ENCODE measurements at places on chromosomes 2 and 18.

GRCh38 chr2:134975281-134976009 is 56.8 kb downstream of the CCNT2 start:
- DNase-seq: no peak

GRCh38 chr2:190666895-190667294 is 18.0 kb downstream of the NAB1 start:
- DNase-seq: no peak

GRCh38 chr18:9568186-9568585 is 46.2 kb downstream of the PPP4R1 start:
- no peak for DNase-seq

GRCh38 chr2:107589079-107589491 is 237.6 kb upstream of the RGPD4 start:
- peak; percentile 26 for DNase-seq

DNA sequence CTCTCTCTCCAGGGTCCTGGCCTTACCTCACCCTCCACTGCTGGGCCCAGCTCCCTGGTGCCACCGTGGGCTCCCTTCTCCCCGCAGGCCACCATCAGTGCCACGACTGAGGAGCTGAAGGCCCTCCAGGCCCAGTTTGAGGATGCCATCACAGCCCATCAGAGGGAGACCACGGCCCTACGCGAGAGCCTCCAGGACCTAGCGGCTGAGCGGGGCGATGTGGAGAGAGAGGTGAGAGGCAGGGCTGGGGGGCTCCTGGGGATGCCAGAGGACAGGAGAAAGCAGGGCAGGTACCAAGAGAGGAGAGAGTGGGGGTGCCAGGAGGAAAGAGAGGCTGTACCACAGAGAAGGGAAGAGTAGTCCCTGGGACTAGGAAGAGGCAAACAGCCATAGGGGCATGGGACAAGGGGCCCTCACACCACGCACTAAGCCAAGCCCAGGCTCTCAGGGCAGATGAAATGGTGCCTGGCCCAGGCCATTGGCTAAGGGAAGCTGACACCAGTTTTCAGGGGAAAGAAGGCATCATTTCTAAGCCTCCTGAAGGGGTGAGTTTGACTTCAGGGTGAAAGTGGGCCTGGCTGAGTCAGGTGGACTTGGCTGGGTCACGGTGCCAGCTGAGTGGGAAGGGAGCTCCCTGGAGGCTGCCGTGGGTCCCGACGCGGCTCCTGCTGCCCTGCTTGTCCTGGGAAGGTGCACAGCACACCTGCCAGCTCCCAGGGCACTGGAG is 39.0 kb upstream of the SNED1 start:
- DNase-seq: no peak

- DNase-seq: peak; percentile 35
Measured at GRCh38 chr2:203682688-203683130, 23.7 kb upstream of the CD28 start.

DNA sequence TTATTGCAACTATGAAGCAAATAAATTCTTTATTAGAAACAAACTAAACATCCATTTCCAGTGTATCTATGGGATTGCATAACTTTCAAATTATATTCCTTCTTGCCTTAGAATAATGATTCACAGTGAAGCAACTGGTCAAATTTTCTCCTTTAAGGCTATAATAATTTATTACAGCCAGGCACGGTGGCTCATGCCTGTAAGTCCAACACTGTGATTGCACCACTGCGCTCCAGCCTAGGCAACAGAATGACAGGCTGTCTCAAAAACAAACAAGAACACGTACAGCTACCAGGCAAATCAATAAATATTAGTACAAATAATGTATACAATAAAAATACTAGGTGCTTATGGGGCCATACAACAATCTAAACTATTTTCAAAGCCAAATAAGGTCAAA is 1416.2 kb downstream of the LRP1B start:
- no peak for DNase-seq

DNA sequence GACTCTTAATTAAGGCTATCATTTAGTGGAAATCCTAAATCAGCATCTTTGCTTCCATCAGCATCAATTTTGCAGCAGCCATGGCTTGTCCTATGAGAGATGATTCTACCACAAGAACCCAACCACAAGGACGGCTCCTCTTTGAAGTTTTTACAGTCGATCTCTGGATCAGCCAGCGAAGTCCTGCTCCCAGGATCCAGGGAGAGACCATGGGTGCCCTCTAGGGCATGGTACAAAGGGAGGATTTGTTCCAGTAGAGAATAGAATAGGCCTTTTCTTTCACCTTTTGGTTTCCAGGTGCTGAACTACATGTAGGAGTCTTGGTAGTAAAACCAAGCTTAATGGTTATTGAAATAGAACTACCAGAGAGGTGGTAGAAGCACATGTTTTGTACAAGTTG is 52.7 kb downstream of the TMEM200C start:
- DNase-seq: no peak

DNA sequence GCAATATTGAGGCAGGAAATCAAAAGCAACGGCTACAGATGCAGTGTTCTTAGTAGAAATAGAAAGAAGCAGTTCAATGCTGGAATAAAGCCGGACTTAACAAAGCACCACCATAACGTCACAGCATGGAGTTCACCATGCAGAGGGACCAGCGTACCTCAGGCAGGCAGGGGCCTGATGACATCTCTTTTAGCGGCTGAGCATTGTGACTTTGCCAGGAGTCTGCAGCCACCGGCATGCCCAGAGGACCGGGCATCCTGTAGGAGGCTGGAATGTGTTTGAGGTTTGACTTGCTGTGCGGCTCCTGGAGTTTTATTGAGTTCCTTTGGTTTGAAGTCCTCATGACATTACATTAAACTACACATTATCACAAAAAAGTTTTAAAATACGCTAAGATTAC is 139.8 kb downstream of the UXS1 start:
- peak; percentile 65 for DNase-seq

- DNase-seq: no peak
Measured at GRCh38 chr18:43526426-43527145, 249.3 kb upstream of the SYT4 start.

- DNase-seq: peak; percentile 11
Measured at GRCh38 chr18:45412577-45412976, 202.7 kb upstream of the SLC14A2 start.

- no peak for DNase-seq
Measured at GRCh38 chr18:72808680-72809079, 59.1 kb downstream of the NETO1 start.

DNA sequence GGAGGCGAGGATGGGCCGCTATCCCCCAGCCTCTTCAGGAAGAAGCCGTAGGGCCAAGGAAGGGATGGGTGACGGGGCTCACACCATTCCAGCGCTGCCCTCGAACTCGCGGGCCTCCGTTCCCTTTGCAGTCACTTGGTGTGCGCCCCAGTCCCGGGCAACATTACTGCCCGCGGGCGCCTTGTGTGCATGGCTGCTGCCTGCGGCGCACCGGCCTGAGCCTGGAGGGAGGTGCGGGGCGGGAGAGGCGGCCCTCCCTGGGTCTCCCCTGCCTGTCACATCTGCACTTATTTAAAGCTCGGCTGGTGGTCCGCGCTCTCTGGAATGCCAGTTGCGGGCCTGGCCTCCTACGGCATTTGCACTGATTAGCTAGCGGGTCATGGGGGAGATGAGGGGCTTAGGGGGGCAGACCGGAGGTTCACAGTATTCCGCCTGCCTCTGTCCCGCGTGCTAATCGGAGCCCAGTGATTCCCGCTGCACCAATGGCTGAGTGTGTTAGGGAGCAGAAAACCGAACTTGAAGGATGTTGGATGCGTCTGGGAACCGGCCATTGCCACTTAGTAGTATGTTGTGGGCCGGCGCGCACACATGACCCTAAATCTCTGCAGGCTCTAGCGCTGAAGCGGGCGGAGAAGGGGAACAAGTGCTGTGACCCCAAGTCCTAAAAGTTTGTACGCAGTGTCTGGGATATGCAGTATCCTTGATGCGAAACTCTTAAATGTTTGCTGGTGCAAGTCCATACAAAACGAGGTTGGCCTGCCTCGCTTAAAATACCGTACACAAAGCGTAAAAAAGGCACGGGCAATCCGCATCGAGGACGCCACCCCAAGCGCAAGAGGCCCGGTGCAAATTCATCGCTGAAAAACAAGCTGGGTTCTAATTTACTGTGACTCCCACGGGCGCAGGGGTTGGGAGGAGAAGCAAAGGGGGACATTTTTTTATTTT is 161.2 kb upstream of the SIX2 start:
- DNase-seq: no peak

DNA sequence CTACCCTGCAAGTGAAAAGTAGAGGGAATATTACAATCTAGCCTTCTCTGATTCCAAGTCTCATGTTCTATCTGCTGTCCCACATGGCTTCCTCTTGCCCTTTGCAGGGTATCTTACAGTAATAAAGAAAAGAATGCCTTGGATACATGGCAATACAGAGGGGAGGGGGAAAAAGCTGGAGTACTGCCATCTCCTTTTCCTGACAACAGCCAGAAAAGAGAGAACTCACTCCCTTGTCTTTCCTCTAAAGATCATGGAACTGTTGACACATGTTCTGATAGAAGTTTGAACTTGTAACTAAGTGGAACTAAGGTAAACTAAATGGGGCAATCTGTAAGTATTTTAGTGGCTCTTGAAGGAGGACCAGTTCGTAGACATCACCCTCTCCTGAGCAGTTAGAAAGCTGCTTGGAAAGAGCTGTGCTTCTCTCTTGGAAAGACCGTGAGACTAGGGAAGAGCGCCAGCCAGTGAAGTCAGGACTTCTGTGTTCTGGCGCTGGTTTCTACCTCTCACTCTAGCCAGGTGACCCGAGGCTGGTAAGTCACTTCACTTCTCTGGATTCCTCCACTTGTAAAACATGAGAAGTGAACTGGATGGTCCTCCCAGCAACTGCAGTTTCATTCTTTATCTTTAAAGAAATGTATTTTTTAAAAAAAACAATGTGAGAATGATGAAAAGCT is 242.3 kb upstream of the FOSL2 start:
- DNase-seq: no peak

- no peak for DNase-seq
Measured at GRCh38 chr2:217120429-217120828, 260.6 kb upstream of the TNP1 start.

- DNase-seq: no peak
Measured at GRCh38 chr18:52596748-52597435, 256.9 kb downstream of the DCC start.

GRCh38 chr2:67399144-67399543 is 2.0 kb downstream of the ETAA1 start:
- no peak for DNase-seq

GRCh38 chr2:145587922-145588321 is 1068.0 kb upstream of the ZEB2 start:
- DNase-seq: no peak

DNA sequence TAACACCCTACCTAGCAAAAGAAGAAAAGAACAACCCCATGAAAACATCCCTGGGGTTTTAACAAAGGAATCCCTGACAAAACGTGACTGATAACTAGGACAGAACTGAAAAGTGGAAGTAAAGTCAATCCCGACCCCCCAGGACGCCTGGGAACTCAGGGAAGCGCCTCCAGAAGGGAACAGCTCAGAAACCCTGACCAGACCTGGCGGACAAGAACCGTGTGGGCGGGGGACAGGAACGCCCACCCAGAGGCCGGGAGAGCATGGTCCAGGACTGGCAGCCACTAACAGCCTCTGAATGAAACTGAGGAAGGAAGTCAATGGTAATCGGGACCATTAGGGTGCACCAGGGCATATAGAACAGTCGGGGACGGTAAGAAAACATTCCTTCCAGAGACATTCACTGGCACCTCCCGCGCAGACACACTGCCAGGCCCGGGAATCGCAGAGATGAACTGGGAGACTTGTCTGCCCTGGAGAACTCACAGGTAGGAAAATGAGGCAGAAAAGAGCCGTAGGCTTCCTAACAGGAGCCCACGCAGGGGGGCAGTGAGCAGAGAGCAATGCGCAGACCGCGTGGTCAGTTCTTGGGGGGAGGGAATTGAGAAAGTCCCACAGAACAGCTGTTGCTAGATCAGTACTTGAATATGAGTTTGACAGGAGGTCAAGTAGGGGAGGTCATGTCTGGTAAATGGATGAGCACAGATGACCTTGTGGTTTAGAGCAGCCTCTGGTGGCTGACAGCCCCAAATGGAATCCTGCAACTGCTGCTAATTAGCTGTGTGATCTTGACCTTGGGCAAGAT is 1.3 kb upstream of the TBC1D8 start:
- peak; percentile 28 for DNase-seq

GRCh38 chr2:196703695-196704094 is 64.2 kb downstream of the CCDC150 start:
- DNase-seq: no peak

- DNase-seq: peak; percentile 78
Measured at GRCh38 chr2:237465515-237466148, 21.4 kb upstream of the MLPH start.

DNA sequence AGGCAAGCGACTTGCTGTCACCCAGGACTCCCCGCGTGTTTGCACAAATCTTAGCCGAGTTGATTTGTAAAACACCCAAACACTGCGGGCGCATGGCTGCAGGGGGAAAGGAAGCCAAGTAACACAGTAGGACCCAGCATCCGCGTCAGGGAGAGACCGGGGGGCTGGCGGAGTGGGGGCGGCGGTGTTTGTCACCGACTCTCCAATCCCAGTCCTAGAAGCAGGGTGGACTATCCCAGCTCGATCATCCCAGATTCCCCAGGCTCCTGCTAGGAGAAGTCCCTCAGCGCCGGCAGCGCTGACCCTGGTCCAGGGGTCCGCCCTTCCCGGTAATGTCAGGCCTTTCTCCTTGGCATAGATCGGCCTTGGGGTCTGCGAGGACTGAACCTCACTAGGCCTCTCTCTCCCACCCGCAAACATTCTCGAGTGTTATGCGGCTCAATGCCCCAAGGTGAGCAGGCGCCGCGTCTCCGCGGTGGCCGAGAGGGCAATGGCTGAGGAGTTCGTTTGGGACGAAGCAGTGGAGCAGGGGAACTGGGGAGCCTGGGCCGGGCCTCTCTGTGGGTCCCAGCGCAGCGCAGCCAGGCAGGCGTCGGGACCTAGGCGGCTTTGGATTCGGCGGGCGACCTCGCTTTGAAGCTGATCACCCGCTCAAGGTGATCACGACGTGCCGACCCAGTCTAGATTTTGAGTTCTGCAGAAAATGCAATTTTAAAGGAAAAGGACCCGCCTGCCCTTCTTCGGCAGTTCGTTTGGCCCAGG is 1.5 kb upstream of the GDF7 start:
- no peak for DNase-seq

GRCh38 chr2:102120261-102120660 is 22.3 kb upstream of the IL1R1 start:
- no peak for DNase-seq

DNA sequence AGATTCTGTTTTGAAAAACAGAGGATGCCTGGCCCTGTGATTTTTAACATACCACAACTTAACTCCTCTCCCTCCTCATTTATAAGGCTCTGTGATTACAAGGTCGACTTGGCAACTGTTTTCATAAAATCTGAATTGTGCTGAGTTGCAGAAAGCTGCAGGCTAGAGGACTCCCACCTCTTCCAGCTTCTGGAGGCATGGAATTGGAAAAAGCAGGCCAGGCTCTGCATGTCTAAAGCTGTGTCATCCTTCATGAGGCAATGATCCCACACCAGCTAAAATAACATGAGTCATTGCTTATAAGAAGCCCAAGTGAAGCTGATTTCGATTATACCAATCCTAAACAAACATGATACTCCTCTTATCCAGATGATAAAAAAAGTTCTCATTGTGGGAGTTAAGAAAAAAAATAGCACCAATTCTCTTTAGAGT is 11.7 kb downstream of the ARHGAP28 start:
- DNase-seq: peak; percentile 98

- DNase-seq: no peak
Measured at GRCh38 chr2:69667805-69668382, 24.4 kb upstream of the AAK1 start.

GRCh38 chr18:63058521-63058920 is 261.0 kb downstream of the BCL2 start:
- DNase-seq: no peak

- no peak for DNase-seq
Measured at GRCh38 chr2:148882051-148882450, 7.0 kb downstream of the KIF5C start.
